ENCODE measurements at places on chromosomes 1 and 21. TPM values are rescaled to one million over a fixed set of nuclear protein-coding genes. Genes with fewer than 3 reads are reported as not detected.

AIRE gene
- total RNA-seq: not detected

RNF223 gene
- 0.20 TPM for total RNA-seq

HNRNPCL2 gene
- total RNA-seq: not detected

NDUFS2 gene
- total RNA-seq: 161 TPM

RRP1B gene
- total RNA-seq: 33.1 TPM

Measured in NCI-H460 (cell line).